Stimulated activated CD8-positive, alpha-beta memory T cell treated with anti-CD3 and anti-CD28 coated beads, Interleukin-7, amount 100 ng/mL, for 1 hour (primary cell): ENCODE measurements at places on chromosomes 1 and 21.

- no peak for DNase-seq
Measured at GRCh38 chr1:43669878-43670277, 19.9 kb downstream of the KDM4A start.

- no peak for DNase-seq
Measured at GRCh38 chr1:116674011-116674531, 6.5 kb upstream of the IGSF3 start.

- DNase-seq: no peak
Measured at GRCh38 chr1:44924835-44925464, 61.4 kb downstream of the EIF2B3 start.

DNA sequence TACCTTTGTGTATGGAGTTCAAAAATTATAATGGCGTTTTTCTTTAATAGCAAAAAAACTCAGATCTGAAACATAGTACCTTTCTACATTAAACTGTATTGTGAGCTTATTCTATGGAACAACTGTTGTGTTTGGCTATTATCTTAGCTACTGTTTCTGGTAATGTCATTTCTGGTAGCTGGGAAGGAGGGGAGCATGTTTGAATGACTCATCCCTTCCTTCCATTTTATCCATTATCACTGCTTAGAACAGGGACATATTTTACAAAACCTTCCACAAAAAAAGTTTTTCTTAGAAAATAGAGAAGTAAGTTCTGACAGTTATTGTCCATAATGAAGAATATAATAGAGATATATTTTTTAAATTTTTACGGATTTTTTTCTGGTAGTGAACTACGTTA is 128.3 kb downstream of the NRDC start:
- DNase-seq: no peak

DNA sequence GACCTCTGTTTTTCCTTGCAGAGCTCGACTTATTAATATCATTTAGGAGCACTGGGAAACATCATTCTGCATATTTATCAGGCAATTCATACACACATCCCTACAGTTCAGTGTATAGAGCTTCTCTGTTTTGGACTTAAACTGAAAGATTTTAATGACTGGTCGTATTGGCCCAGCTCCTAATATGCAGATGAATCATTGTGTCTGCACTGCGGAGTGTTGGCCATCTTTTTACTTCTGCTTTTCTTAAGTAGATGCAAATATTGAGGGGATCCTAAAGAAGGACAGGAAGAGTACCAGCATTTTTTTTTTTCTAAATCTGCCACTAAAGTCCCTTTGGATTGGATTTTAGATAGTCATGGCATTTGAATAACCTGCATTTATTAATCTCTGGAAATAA is 154.8 kb downstream of the BACH1 start:
- DNase-seq: no peak

- DNase-seq: no peak
Measured at GRCh38 chr1:81577004-81577697, 223.6 kb upstream of the ADGRL2 start.

GRCh38 chr1:228279722-228280105 is 71.9 kb downstream of the OBSCN start:
- DNase-seq: no peak

GRCh38 chr1:145990249-145990855 is 6.0 kb downstream of the TXNIP start:
- no peak for DNase-seq

- no peak for DNase-seq
Measured at GRCh38 chr1:178146436-178146835, 52.5 kb downstream of the RASAL2 start.

GRCh38 chr1:15737324-15738319 is 1.6 kb downstream of the SLC25A34 start:
- no peak for DNase-seq

GRCh38 chr21:26583769-26584168 is 10.7 kb upstream of the CYYR1 start:
- DNase-seq: no peak

- no peak for DNase-seq
Measured at GRCh38 chr1:206502403-206502802, 4.9 kb upstream of the RASSF5 start.

DNA sequence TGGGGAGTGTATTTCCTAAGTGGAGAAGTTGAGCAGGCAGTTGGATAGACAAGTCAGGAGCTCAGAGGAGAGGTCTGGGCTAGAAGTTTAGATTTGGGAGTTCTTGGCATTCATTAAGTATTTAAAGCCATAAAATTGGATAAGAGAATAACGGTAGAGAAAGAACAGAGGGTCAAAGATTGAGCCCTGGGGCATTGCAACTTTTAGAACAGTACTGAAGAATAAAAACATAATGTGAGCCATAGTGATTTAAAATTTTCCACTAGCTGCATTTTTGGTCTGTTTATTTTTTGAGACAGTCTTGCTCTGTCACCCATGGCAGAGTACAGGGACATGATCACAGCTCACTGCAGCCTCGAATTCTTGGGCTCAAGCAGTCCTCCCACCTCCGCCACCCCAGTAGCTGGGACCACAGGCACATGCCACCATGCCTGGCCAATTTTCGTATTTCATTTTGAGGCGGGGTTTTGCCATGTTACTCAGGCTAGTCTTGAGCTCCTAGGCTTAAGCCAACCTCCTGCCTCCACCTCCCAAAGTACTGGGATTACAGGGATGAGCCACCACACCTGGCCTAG is 85.9 kb upstream of the SOX13 start:
- no peak for DNase-seq

GRCh38 chr1:160284220-160284781 is 632 bp downstream of the PEX19 start:
- DNase-seq: no peak

- no peak for DNase-seq
Measured at GRCh38 chr1:233479110-233479890, 134.6 kb upstream of the KCNK1 start.
